ENCODE measurements at places on chromosomes 7 and 10. TPM values are rescaled to one million over a fixed set of nuclear protein-coding genes. Genes with fewer than 3 reads are reported as not detected.

DNA sequence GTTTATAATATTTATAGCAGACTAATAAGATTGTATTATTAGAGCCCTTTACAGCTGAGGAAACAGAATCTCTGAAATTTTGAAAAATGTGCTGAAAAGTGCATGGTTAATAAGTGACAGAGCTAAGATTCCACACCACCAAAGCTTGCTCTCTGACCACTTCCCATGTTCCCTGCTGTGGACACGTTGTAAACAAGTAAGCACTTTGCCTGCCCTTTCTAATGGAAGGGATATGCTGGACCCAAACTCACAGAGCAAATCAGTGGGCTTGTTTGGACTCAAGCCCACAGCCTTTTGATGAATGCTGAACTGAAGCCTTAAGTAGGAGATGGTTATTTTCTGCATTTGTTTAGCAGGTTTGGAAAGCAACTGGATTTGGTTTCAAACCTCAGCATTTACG lies 214.0 kb upstream of the TMEM72 start:
- no peak for DNase-seq

DNA sequence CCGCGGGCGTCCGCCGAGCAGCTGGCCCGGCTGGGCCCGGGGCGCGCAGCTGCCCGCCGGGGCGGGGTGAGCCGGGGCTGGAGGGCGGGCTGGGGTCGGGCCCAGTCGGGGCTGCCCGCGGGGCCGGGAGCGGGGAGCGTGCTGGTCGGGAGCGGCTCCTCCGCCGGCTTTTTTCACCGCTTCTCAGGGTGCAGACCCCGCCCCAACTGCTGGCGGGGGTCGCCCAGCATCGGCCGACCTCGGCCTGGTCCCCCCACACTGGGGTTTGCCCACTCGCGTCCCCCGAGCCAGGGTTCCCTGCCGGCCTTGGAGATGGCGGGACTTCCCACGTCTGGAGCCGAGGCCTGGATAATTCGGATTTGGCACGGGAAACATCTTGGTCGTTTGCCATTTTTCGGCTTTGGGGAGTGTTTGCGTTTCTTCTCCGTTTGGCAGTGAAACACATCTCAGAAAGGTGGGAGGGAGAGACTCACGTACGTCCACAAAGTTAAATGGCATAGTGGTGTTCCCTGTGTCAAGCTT lies 432 bp downstream of the TMEM248 start:
- peak; percentile 63 for DNase-seq

DNA sequence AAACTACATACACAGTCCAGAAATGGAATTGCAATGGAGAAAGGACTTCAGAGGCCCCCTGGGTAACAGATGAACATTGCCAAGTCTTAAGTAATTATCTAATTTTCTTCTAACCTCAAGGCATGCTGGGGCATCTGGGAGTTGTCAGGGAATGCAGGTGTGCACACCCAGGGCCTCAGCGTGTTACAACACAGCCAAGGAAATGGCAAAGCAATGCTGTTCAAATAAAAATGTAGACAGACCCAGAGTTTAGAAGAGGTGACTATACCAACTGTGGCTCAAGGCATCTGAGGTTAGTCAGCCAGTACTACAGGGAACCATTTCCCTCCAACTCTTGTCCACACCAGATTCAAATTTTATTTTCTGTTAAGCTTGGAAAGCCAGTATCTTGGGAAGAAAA lies 73.6 kb downstream of the CCDC3 start:
- no peak for DNase-seq

- DNase-seq = peak; percentile 74
These were observed 11.9 kb upstream of the LMOD2 start for GRCh38 chr7:123643495-123644441.

- no peak for DNase-seq
These were observed 18.4 kb downstream of the BNIP3 start for GRCh38 chr10:131963350-131963749.

DNA sequence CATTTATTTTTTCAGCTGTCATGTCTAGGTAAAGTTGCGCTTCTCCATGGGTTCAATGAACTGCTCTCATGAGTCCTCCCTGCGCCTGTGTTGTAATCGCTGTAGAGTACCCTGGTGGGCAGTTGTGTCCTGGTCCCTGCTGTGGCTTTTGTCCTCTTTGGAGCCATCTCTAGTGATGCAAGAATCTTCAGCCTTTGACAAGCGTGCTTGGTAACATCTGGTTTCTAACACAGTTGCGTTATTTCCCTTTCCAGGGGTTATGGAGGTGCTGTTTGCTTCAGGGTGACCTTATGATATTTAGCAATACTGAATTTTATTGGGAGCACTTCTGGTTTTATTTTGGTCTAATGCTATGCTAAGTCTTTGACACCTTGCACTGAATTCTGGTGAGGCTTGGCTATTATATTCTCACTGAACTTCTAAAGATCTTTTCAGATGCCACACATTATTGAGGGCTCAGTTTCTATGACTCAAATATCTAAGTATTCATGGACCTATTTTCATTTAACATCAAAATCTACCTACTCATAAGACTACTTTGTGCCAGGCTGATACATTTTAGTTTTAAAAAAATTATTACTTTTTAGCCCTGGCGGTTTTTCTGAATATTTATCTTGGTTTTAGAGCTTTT lies 88.6 kb downstream of the FANK1 start:
- DNase-seq = no peak

DNA sequence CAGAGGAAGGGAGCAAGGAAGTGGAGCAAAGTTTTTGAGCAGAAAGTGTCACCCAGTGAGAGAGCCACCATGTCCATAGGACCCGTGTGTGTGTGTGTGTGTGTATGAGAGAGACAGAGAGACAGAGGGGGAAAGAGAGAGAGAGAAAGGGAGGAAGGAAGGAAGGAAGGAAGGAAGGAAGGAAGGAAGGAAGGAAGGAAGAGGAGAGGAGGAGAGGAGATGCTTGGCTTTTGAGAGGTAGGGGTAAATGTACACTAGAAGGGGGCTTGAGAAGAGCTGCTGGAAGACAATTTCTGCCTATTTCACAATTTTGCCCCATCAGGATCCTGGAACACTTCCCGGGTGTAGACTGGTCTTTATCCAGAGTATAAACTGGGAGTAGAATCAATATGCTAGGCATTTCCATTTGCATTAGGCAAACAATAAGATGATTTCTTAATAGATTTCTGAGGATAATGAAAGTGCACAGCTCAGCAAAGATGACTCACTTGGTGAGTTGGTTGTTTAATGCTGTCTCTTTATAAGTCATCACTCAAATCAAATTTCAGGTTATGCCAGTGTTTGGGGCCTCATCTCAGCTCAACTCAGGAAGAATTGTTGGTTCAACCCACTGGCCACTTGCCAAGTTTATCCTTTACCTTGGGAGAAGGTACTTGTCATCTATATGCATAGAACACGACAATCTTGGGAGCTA lies 70.0 kb upstream of the FAM13C start:
- no peak for DNase-seq

DNA sequence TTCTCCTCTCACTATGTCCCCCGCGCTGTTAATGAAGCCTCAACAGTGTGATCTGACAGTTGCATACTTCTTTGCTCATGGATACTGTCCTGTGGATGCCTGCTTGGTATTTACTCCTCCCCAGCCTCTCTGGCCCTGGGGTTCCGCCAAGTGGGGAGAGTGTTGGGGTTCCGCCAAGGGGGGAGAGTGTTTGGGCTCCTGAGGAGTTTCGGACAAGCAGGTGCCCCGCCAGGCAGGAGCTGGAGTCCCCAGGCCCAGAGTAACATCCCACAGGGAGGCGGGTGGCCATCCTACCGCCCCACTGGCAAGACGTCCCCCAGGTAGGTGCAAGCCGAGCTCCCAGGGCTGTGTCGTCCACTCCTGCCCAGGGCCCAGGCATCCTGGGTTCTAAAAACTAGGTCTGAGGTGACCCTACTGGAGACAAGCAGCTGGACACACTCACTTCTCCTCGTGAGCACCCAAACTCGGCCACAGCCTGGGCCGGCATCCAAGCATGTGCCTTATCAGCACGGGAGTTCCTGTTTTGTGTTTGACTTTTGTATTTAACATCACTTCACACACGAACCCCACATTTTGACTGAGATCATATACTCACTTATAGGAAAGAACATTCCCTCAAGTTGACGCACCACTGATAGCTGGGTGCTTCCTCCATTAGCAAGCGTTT lies 34.2 kb downstream of the CAMK2B start:
- DNase-seq = peak; percentile 39

DNA sequence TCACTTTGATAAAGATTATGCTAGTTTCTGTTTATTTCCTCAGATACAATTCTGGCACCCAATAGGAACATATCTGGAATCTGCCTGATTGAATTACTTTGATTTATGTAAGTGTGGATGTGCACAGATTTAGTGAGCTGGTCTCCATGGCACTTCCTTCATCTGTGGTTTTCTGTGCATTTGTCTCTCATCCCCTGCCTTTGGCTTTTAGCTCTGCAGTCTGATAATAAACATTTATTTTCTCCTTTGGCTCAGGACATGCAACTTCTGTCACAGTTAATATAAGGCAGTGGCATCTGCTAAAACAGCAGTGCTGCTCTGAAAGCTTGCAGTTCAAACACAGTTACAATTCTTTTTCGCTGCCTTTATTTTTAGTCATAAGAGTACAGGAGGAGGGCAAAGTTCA lies 273.7 kb upstream of the CHRM2 start:
- no peak for DNase-seq

DNA sequence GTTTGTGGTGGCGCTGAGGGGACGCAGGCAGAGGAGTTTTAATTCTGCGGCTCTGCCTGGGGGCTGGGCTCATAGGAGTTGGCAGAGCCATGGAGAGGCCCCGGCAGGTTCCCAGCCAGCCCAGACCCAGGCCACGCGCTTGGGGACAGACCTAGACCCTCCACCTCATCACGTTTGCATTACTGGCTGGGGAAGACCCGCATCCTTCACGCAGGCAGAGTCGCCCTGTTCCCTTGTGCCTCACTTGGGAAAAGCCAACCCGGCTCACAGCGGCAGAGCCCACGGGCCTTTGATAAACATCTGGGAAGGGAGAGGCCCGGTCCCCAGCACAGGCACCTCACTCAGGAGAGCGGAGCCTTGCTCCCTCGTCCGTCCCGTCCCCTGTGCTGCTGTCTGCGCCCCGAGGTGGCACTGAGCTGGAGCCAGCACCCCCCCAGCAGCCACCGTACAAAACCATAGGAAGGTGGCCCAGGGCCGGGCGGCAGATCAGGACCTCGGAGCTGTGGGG lies 112.8 kb downstream of the CYTH3 start:
- no peak for DNase-seq

DNA sequence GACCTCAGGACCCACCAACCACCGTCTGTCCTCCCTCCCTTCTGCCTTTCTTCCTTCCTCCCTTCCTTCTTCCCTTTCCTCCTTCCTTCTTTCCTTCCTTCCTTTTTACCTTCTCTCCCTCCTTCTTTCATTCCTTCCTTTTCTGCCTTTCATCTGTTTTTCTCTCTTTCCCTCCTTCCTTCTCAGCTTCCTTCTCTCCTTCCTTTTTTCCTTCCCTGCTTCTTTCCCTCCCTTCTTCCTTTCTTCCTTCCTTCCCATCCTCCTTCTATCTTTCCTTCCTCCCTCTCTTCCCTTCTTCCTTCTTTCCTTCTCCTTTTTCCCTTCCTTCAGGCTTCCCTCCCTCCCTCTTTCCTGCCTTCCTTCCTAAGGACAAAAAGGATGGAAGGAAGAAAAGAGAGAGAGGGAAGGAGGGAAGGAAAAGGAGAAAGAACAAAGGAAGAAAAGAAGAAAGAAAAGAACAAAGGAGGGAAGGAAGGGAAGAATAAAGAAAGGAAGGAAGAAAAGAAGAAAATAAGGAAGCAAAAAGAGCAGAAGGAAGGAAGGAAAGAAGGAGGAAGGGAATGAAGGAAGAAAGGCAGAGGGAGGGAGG lies 405.0 kb downstream of the GRID1 start:
- DNase-seq = no peak

- DNase-seq = peak; percentile 70
These were observed 403 bp downstream of the CDK6 start for GRCh38 chr7:92835851-92836488.

- no peak for DNase-seq
These were observed 9.1 kb upstream of the MCM10 start for GRCh38 chr10:13152296-13152695.

- DNase-seq = peak; percentile 78
These were observed 153.1 kb upstream of the MEOX2 start for GRCh38 chr7:15839416-15840100.

The PRSS37 gene
- total RNA-seq = not detected

The CEP55 gene
- total RNA-seq = 0.88 TPM

The NRCAM gene
- total RNA-seq = 20.6 TPM

The PILRA gene
- total RNA-seq = 18.8 TPM

The RAB19 gene
- total RNA-seq = 11.5 TPM

The CC2D2B gene
- 2.5 TPM for total RNA-seq

The TAS2R5 gene
- total RNA-seq = 2.5 TPM
